COLO829 (cell line): ENCODE measurements at places on chromosomes 16 and 17.

DNA sequence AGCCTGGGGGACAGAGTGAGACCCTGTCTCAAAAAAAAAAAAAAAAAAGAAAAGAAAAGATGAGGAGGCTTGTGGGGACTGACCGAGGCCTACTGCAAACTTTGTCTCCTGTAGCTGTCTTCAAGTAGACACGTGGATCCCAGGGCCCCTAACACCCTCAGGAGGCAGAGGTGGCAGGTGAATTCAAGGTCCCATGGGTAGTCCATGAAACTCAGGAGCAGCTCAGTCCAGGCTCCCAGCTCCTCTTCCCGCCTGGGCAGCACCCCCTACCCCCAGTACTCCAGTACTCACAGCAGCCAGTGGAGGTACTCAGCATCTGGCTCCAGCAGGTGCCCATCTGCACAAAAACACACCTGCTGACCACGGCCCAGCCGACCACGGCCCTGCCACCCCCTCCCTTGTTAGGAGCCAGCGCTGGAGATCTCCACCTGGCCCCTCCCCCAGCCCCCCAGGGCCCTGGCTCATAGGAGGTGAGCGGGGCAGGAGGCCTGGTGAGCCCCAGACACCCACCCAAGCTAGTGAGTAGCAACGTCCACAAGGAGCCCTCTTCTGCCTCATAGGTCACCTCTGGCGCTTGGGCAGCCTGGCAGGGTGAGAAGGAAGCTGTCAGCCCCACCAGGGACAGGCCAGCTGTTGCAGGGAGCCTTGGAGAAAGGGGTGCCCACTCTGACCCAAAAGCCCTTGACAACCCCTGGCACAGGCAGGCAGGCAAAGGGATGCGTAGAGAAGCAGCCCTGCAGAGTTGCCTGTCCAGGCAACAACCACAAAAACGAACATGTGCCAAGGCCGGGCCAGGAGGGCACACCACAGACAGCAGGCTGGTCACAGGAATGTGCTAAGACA, 3.8 kb downstream of the MRPL38 start:
- DNase-seq: no peak

GRCh38 chr17:82301916-82302567, 15.4 kb downstream of the CD7 start:
- no peak for DNase-seq

- no peak for DNase-seq
Measured at GRCh38 chr17:80604670-80605010, 60.0 kb downstream of the RPTOR start.

DNA sequence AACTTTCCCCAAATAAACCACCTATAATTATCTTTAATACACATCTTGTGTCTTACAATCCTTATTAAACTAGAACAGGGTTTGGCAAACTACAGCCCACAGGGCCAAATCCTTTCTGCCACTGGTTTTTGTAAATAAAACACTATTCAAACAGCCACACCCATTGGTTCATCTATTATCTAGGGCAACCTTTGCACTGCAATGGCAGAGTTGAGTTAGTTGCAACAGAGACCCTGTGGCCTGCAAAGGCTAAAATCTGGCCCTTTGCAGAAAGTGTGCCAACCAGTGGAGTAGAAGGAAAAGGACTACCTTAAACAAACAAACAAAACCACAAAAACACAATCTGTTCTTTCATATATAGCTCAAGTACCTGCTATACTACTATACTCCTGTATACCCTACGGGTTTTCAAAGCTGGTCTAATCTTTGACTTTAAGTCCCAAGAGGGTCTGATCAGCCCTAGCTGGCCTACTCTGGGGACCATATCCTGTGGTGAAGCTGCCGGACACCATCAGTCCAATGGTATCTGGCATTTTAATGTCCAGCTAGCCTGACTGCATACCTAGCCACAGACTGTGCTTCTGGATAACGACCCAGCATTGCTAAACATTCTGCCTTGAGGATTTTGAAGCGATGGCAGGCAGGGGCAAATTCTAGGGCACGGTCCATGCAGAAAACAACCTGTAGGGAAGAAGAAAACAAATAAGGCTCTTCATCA, 23.3 kb downstream of the CNP start:
- no peak for DNase-seq

GRCh38 chr16:81604960-81605383, 160.4 kb downstream of the CMIP start:
- DNase-seq: no peak

- DNase-seq: no peak
Measured at GRCh38 chr16:29022196-29022595, 37.3 kb downstream of the LAT start.

DNA sequence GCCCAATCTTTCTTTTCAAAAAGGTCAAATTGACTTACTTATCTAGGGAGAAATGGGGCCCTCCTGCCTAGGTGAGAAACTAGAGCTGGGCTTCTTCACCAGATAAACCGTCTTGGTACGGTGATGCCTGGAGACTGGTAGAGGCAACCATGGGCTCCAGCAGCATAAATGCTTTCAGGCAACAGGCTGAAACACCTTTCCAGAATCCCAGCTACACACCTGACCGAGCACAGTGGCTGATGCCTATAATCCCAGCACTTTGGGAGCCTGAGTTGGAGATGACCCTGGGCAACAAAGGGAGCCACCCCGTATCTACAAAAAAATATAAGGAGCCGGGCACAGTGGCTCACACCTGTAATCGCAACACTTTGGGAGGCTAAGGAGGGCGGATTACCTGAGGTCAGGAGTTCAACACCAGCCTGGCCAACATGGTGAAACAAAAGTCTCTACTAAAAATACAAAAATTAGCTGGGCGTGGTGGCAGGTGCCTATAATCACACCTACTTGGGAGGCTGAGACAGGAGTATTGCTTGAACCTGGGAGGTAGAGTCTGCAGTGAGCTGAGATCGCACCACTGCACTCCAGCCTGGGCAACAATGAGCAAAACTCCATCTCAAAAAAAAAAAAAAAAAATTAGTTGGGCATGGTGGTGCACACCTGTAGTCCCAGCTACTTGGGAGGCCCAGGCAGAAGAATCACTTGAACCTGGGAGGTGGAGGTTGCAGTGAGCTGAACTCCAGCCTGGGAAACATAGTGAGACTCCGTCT, 8.0 kb downstream of the TRAF4 start:
- no peak for DNase-seq

- DNase-seq: no peak
Measured at GRCh38 chr16:67223992-67224391, 2.9 kb upstream of the TMEM208 start.

DNA sequence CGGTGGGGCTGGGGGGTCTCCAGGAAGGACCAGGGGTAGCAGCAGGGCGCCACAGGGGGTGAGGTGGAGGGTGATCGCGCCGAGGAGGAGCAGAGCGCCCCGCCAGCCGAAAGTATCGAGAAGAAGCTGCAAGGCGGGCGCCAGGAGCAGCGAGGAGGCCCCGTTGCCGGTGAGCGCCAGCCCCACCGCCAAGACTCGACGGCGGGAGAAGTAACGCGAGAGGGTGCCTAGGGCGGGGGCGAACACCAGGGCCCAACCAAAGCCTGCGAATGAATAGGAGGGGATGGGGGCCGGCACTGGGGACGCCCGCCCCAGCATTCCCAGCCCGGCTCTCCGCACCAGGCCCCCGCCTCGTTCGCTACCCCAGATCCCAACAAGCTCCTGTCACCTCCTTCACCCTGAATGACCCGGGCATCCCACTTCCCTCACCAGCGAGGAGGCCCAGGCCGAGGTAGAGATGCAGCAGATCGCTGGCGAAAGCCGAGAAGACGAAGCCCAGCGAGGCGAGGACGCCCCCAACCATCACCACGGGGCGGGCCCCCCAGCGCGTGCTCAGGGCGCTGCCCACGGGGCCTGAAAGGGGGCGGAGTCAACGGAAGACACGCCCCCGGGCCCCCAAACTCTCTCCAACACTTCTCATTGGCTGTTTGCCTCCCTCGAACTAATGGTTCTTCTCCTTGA, 1.3 kb downstream of the SLC16A11 start:
- no peak for DNase-seq

GRCh38 chr16:89923640-89924296, 626 bp downstream of the TUBB3 start:
- DNase-seq: no peak

GRCh38 chr16:89370601-89371000, 119.8 kb downstream of the ANKRD11 start:
- DNase-seq: no peak

DNA sequence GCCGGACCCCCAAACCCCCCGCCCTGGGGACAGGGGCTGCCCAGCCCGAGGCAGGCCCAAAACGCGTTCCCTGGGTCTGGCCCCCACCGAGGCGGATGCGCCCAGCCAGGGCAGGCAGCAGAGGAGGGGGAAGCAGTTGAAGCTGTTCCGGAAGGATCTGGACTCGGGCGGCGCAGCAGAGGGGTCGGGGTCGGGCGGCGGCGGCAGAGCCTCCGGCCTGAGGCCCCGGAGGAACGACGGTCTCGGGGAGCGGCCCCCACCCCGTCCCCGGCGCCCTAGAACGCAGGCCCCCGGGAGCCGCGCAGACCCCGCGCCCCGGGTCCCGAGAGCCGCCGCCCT, 22.9 kb upstream of the ZFPM1 start:
- DNase-seq: no peak

- no peak for DNase-seq
Measured at GRCh38 chr16:26668026-26668425, 398.7 kb upstream of the C16orf82 start.

- DNase-seq: no peak
Measured at GRCh38 chr17:61393550-61393903, 6.1 kb upstream of the TBX2 start.
